ENCODE measurements at places on chromosomes 3 and 15. TPM values are rescaled to one million over a fixed set of nuclear protein-coding genes. Genes with fewer than 3 reads are reported as not detected.

The IGF2BP2 gene
- 0.54 TPM for total RNA-seq

The ASB14 gene
- total RNA-seq: not detected

The PAQR9 gene
- total RNA-seq: not detected

The ADAMTS7 gene
- total RNA-seq: 0.23 TPM

The COL6A6 gene
- total RNA-seq: not detected

The FEM1B gene
- 50.0 TPM for total RNA-seq

The CCR8 gene
- total RNA-seq: 0.75 TPM

The CAV3 gene
- total RNA-seq: not detected

The PP2D1 gene
- not detected for total RNA-seq

The SOX14 gene
- total RNA-seq: not detected

The HESX1 gene
- 1.1 TPM for total RNA-seq

The MTMR10 gene
- total RNA-seq: 10.1 TPM

The CYB561D2 gene
- 14.3 TPM for total RNA-seq

Measured in activated CD4-positive, alpha-beta T cell treated with anti-CD3 and anti-CD28 coated beads for 36 hours (primary cell).